CD8-positive, alpha-beta memory T cell (primary cell): ENCODE measurements at places on chromosomes 12 and 14.

- DNase-seq, result no peak
These were observed 94.9 kb downstream of the ETV6 start for GRCh38 chr12:11744410-11744801.

DNA sequence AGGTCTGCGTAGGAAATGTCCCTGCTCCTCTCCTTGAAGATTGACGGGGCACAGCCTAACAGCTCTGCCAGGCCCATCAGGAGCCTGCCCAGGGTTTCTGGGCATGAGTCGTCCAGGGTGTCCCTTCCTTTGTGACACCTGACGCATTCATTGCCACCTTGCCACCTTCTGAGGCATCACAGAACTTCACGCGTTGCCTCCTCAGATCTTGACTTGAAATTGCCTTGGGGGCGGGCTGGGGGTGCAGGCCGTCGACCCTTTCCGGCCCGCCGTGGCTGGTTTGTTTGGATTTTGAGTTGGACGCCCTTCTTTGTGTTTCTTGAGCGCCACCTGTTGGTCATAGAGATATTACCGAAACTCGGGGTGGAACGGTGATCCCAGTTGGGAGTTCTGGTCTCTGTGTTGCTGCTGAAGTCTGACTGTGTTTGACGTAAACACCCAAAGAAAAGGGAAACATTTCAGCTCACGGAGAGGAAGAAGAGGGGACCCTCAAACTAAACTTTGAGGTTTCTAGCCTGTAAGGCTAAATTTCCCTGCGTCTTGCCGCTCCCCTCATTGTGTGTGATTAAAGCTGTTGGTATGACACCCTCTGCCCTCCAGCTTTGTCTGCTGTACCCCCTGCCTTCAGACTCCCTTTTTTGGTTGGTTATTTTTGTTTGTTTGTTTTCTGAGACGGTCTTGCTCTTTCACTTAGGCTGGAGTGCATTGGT lies 44.6 kb downstream of the MLXIP start:
- DNase-seq, result peak; percentile 77

DNA sequence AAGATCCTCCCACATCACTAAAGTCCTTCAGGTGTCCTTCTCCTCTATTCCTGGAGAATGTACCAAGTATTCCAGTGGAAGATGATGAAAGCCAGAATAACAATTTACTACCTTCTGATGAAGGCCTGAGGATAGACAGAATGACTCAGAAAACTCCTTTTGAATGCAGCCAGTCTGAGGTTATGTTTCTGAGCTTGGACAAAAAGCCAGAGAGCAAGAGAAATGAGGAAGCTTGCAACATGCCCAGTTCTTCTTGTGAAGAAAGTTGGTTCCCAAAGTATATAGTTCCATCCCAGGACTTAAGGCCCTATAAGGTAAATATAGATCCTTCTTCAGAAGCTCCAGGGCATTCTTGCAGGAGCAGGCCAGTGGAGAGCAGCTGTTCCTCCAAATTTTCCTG lies 54.6 kb upstream of the HELB start:
- no peak for DNase-seq

GRCh38 chr14:24310646-24311604 lies at the start of gene LTB4R:
TSS of gene LTB4R (plus strand) at chr14:24311502. CDS start at chr14:24315652, 4,150 bp downstream.
- DNase-seq, result peak; percentile 82

- no peak for DNase-seq
These were observed 75.9 kb upstream of the TMPO start for GRCh38 chr12:98439471-98439951.

DNA sequence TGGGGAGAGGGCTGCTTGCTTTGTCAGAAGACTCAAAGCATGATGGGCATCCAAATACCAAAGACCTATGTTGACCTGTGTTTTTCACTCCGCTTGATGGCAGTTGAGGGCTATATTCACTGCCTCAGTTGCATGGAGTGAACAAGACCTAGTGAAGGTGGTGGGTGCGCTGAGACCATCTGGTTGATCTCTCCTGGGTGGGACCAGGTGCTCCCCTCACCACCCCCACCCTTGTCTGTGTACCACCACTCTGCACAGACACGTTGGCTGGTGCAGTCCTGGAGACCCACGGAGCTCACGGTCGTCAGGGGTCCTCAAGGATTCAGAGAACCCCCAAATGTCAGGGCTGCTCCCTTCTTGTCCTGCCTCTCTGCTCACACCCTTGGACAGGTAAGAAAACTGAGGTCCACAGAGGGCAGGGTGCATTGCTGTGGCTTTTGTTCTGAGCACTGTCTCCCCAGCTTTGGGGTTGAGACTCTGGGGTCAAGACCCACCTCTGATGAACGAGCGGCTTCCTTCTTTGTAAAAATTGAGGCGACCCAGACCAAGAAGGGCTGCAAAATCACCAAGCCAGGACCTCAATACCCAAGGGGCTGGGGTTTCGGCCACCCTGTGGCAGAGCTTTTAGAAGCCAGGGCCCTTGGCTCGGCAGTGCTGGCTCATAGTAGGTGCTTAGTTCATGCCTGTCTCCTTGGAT lies 166.3 kb upstream of the RTL1 start:
- DNase-seq, result peak; percentile 24

- no peak for DNase-seq
These were observed 2.0 kb upstream of the ING4 start for GRCh38 chr12:6664902-6665301.

- DNase-seq, result no peak
These were observed 451.3 kb downstream of the GLT1D1 start for GRCh38 chr12:129304529-129304928.

DNA sequence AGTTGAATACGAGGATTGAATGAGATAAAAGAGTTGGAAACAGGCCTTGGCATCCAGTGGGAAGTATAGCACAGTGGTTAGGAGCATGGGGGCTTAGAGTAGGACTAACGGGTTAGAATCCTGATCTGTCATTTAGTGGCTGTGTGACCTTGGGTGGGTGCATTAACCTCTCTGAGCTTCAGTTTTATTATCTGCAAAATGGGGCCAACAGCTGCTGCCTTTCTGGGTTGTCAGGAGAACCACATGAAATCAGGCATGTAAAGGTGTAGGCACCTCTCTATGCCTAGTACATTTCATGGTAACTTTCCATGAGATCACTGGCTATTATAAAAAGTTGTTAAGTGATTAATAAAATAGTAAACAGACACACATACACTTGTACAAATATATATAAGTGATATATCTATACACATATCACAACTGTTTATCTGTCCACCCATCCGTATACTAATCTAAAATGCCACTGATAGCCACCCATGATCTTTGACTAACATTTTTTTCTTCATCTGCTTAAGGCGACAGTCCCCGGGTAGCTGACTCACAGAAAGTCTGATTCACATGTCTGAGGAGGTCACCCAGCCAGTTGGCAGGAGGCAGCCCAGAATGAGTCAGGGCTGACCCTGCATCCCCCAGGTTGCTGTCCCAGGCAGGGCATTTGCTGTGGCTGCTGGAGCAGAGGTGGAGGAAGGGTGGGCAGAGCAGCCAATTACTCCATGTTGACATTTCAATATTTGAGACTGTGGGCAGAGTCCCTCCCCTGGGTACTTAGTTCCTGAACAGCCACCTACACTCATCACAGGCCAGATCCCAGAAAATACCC lies 125.6 kb upstream of the NOS1 start:
- DNase-seq, result no peak

DNA sequence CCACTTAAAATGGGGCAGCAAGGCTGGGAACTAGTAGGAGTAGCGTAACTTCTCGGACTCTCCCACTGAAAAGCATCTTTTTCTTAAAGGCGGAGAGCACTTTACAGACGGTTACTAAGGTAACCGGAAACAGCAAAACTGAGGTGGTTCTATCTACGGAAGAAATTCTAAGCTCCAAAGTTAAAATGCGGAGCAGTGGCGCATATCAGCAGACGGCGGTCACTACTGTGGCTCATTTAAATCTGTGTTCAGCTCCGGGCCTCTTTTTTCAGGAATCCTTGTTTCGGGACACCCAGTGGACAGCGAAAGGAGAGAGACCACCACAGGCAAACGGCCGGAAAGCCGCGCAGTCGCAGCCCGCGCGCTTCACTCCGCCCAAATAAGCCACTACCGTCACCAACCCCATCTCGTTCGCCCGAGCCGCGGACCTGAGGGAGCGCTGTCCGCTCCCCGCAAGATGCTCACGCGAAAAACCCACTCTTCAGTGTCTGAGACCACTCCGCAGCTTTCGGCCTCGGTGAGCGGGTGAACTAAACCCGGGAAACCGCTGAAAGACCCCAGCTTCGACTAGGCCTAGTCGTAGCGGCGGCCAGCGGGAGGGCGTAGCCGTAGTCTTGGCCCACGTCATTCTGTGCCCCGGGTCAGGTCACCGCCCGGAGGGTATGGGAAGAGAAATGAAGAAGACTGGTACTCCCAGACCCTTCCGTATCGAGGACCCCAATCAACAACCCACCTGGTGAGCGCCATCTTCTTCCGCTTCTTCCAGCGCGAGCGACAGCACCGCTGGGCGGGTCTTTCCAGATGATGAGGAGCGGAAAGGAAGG lies at the start of gene SNW1:
SNW1 (minus strand) TSS at position 776 of the 824 bp plus-strand sequence; CDS start at position 747, 29 bp downstream.
- peak; percentile 89 for DNase-seq

GRCh38 chr12:103742349-103742932 lies 98.6 kb downstream of the NT5DC3 start:
- DNase-seq, result no peak

- DNase-seq, result no peak
These were observed 481 bp downstream of the REC8 start for GRCh38 chr14:24172261-24172860.
